ENCODE measurements at places on chromosomes 5 and 9.

DNA sequence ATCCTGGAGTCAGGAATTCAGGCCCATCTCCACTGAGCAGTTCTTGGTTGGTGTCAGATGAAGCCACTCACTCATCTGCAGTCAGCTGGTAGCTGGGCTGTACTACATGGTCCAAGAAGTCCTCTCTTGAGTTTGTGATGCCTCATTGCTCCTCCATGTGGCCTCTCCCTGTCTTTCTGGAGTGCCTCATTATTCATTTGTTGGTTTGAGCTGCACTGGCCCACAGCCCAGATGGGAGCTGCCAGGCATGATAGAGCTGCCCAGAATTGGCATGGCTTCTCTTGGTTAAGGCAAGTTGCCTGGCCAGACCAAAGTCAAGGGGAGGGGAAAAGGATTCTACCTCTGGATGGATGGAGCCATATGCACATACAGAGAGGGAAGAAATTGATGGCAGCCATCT is 8.0 kb downstream of the PTCD2 start:
- no peak for DNase-seq

DNA sequence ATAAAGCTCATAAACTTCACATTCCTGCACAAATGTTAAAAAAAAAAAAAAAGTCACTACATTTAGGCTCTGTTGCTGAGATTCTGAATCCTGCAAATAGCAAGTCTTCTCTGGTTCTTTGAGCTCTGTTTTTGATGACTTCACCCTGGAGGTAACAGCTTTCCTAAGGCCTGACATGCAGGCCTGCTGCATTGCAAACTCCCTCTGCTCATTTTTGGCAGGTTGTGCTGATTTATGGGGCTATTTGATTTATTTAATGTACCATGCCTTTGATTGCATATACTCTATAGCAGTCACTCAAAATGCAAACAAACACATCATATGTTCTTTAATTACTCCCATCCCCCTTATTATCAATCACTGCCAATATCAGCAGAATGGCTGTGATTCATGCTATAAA is 416.1 kb upstream of the IZUMO3 start:
- DNase-seq, result no peak

DNA sequence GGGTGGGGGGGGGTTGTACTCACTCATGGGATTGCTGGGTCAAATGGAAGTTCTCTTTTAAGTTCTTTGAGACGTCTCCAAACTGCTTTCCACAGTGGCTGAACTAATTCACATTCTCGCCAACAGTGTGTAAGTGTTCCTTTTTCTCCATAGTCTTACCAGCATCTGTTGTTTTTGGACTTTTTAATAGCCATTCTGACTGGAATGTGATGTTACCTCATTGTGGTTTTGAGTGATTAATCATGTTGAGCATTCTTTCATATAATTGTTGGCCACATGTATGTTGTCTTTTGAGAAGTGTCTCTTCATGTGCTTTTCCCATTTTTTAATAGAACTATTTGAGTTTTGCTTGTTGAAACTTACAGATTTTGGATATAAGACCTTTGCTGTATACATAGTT is 94.9 kb upstream of the PLPPR1 start:
- no peak for DNase-seq

- no peak for DNase-seq
Observed at GRCh38 chr9:23662320-23662719, 163.7 kb downstream of the ELAVL2 start.

DNA sequence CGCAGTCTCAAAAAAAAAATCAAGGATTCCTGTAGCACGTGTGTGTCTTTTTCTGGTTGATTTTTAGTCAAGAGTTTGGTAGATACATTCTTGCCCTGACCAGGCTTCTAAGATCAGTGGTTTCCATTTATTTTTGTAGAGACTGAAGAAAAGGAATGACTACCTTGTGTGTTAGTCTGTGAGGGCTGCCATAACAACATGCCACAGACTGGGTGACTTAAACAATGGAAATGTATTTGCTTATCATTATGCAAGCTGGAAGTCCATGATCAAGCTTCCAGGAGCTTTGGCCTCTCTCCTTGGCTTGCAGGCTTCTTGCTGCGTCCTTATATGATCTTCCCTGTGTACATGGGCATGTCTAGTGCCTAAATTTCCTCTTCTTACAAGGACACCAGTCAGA is 127.0 kb downstream of the CCDC192 start:
- no peak for DNase-seq

DNA sequence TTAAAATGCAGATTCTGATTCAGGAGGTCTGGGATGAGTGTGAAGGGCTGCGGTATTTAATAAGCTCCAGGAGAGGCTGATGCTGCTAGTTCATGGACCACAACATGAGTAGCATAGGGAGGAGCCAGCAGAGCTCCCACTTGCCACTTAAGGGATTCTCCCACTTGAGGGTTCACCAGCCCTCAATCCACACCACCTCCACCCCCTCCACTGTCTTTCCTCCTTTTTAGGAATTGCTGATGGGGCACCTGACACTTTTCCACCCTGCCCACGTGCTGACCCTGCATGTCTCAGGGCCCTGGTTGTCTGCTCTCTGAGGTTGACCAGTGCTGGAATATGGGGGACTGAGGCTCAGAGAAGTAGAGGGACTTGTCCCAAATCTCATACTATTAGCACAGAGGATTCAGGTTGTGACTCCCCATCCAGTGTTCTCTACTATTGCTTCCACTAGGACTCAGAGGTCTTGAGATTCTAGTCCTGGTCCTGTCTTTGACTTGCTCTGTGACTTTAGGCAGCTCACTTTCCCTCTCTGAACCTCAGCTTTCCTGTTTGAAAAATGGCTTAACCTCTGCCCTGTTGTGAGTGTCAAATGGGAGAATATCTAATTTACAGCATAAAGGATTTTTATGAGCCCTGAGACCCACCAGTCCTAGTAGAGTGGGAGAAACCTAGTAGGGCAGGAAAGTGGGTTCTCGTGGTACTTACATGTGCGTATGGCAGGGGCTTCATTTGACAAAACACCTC is 72.9 kb downstream of the PPARGC1B start:
- DNase-seq, result no peak

- DNase-seq, result no peak
Observed at GRCh38 chr5:142661957-142662356, 23.9 kb downstream of the FGF1 start.

GRCh38 chr5:175814691-175815090 is 56.7 kb upstream of the CPLX2 start:
- DNase-seq, result no peak

DNA sequence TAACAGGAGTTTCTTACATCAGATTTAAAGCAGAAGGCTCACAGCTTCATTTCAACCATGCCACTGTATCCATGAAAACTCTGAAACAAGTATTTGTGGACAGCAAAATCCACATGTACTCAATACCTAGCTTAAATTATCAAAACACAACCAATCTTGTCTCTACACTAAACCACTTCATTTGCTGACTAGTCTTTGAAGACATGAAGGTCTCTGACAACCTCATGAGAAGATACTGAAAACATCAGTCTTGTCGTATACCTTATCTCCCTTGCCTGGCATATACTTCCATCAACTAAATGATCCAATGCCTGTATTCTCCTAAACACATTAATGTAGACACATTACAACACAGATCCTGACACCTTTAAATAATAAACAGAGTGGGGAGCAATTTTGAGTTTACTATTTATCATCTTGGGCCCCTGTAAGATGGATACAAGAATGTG is 2.9 kb downstream of the RPS23 start:
- no peak for DNase-seq
